ENCODE measurements at places on chromosomes 2 and 18. TPM values are rescaled to one million over a fixed set of nuclear protein-coding genes. Genes with fewer than 3 reads are reported as not detected.

Gene ZNF24
- total RNA-seq = 26.8 TPM

Gene LHCGR
- total RNA-seq = not detected

Gene KCNG2
- not detected for total RNA-seq

Gene LIPG
- total RNA-seq = 5.5 TPM

Gene LYG2
- not detected for total RNA-seq

All from smooth muscle cell of the pulmonary artery (primary cell).